ENCODE measurements at places on chromosomes 4 and X. TPM values are rescaled to one million over a fixed set of nuclear protein-coding genes. Genes with fewer than 3 reads are reported as not detected.

The GAGE2A gene
- total RNA-seq: not detected

The TEX13C gene
- not detected for total RNA-seq

The PASD1 gene
- total RNA-seq: not detected

The PCSK1N gene
- total RNA-seq: 2.9 TPM

The ASB12 gene
- 0.22 TPM for total RNA-seq

The AFF2 gene
- 5.8 TPM for total RNA-seq

The IL3RA gene
- total RNA-seq: 0.76 TPM

The SLC4A4 gene
- 0.20 TPM for total RNA-seq

The ODAM gene
- total RNA-seq: not detected

The FGF13 gene
- not detected for total RNA-seq

The SSX4B gene
- not detected for total RNA-seq

The RGN gene
- 0.14 TPM for total RNA-seq

The TMEM184C gene
- total RNA-seq: 29.1 TPM

The MYOZ2 gene
- not detected for total RNA-seq

The STK32B gene
- not detected for total RNA-seq

The NHS gene
- total RNA-seq: 7.7 TPM

The MTNR1A gene
- not detected for total RNA-seq

The HSFX3 gene
- total RNA-seq: not detected

The LINC00632 gene
- total RNA-seq: 1.4 TPM

The MAGEB2 gene
- total RNA-seq: not detected

The RBMXL3 gene
- total RNA-seq: not detected

The COL4A6 gene
- total RNA-seq: not detected

The RS1 gene
- total RNA-seq: not detected

The GPRIN3 gene
- total RNA-seq: 7.4 TPM

The SRPK3 gene
- not detected for total RNA-seq

The ZNF185 gene
- total RNA-seq: 0.68 TPM

The BEND4 gene
- total RNA-seq: 0.28 TPM

The MGAT4D gene
- not detected for total RNA-seq

The ELF2 gene
- total RNA-seq: 20.6 TPM

The CRLF2 gene
- 0.38 TPM for total RNA-seq

The CCSER1 gene
- total RNA-seq: 0.10 TPM

The PAGE1 gene
- not detected for total RNA-seq

The SPANXB1 gene
- not detected for total RNA-seq

The TMEM144 gene
- total RNA-seq: not detected

The FRAS1 gene
- 0.03 TPM for total RNA-seq

The FAM9C gene
- not detected for total RNA-seq

The FAM241A gene
- total RNA-seq: 12.5 TPM

The SPANXN5 gene
- not detected for total RNA-seq

The LCORL gene
- 6.6 TPM for total RNA-seq

The TADA2B gene
- total RNA-seq: 16.9 TPM

The VCX3A gene
- not detected for total RNA-seq

The ADH4 gene
- 0.43 TPM for total RNA-seq

All from activated T-cell treated with anti-CD3 and anti-CD28 coated beads, Interleukin-2, amount 50 U/mL, for 4 hours (primary cell).